Activated T-cell treated with anti-CD3 and anti-CD28 coated beads, Interleukin-2, amount 50 U/mL, for 24 hours (primary cell): ENCODE measurements at places on chromosomes 4 and X.

GRCh38 chrX:40866893-40867292 is 131.6 kb upstream of the MED14 start:
- DNase-seq: no peak

GRCh38 chrX:2642791-2643190 is 48.3 kb upstream of the CD99 start:
- no peak for DNase-seq

GRCh38 chr4:25900310-25900709 is 13.7 kb upstream of the SMIM20 start:
- no peak for DNase-seq

DNA sequence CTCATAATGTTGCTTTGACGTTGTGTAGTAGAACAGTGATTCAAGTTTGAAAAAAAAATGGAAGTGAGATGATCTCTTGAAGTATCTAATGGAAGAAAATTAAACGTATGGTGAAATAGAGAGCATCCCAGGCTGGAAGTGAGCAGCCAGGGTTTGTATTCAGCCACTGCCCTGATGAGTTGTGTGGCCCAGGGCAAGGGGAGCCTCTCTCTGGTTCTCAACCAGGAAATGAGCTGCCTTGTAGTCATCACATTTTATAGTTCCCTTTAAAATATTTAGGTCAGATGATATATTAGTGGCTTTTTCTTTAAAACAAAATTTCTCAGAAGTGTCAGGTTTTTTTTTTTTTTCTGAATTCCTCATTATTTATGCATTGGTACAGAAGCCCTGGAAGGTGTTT is 150.3 kb downstream of the GPAT3 start:
- no peak for DNase-seq

DNA sequence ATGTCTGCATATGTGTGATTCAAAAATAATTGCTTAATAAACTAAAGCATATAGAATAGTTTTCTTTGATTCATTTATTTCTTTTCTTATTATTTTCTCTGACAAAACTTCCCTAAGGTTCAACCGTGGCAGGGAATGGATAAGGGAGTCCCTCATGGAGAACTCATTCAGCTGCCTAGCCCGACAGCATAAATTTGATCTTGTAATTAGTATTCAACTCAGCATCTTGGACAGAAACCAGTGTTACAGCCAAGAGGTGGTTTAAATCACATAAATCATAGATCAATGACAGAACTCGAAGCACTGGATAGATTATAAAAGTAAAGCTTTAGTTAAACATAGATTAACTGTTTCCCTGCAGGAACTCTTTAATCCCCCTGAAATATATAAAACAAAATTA is 174.3 kb upstream of the POU3F4 start:
- DNase-seq: no peak

GRCh38 chr4:153322791-153323190 is 21.7 kb upstream of the MND1 start:
- no peak for DNase-seq

DNA sequence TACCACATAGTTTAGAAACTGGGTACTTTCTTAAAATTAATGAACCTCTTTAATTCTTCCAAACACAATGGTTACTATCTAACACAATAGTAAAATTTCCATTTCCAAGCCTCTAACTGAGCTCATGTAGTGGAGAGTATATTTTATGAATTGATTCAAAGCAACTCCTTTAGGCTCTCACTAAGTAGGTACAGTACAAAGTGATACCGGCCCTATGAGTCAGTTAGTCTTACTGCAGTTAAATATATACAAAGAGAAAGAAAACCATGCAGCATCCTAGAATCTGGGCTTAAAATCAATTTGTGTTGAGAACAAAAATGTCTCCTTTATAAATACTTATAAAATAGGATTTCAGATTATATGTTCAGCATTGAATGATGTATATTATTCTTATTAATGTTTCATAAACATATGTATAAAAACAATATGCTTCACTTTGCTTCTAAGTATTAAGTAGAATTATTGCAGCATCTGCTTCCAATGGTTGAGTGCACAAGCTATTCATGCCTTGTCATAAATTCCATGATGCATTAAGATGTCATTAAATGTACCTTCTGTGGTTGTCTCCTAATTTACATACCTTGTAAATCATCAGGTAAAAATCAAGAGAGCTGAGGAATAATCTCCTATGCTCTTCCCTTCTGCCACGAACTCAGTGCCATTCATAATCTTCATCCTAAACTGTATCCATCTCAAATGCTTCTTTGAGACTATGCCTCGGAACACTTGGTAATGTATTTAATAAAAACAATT is 1037.8 kb downstream of the STPG2 start:
- DNase-seq: no peak

DNA sequence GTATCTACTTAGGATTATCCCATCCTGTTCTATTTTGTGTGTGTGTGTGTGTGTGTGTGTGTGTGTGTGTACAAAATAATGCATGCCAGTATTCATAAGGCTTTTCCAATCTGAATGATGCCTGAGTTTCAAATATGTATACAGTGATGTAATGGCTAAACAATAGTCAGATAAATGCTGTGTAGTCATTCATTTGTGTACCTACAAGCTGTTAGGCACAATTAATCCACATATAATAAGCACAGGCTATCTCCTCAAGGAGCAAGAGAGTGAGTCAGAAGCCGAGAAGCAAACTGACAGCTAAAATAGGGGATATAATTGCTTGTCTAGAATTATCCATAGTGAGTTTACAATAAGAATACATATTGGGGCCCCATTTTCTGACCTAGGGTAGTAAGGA is 15.7 kb downstream of the DMD start:
- DNase-seq: no peak

GRCh38 chrX:51641421-51642021 is 22.8 kb upstream of the CENPVL3 start:
- DNase-seq: no peak

GRCh38 chr4:131337936-131338335 is 1811.2 kb upstream of the PCDH10 start:
- no peak for DNase-seq

- DNase-seq: no peak
Observed at GRCh38 chr4:89294573-89295269, 12.9 kb downstream of the GPRIN3 start.

- DNase-seq: no peak
Observed at GRCh38 chrX:114451397-114451796, 132.5 kb upstream of the HTR2C start.
